ENCODE measurements at places on chromosomes 12 and 14. TPM values are rescaled to one million over a fixed set of nuclear protein-coding genes. Genes with fewer than 3 reads are reported as not detected.

DNA sequence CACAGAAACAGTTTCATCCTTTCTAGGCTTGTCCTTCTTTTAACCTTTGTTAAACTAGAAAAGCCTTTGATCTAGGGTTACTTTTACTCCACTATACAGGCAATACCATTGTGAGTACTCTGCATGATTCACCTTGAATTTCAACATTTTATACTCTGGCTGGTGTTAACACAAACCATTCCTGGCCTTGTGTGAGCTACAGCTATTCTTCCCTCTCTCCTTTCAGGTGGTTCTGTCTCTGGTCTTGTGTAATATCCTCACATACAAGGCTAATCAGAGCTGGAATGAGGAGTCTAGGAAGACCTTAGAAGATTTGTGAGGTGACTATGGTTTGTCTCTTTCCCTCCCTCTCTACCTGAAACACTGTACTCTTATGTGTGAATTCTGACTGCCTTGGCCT is 837.4 kb upstream of the USP15 start:
- DNase-seq: no peak

- DNase-seq: no peak
These were observed 15.2 kb downstream of the ITPK1 start for GRCh38 chr14:93100570-93100969.

The IFI27L1 gene
- 13.7 TPM for total RNA-seq

- no peak for DNase-seq
These were observed 26.6 kb upstream of the RTRAF start for GRCh38 chr14:51962711-51963110.

- DNase-seq: no peak
These were observed 35.7 kb downstream of the PAWR start for GRCh38 chr12:79655036-79655435.

The VTI1B gene
- total RNA-seq: 94.0 TPM

The TMEM253 gene
- not detected for total RNA-seq

GRCh38 chr12:82047446-82047845 is 288.3 kb upstream of the PPFIA2 start:
- no peak for DNase-seq

The KCNH3 gene
- 1.7 TPM for total RNA-seq
